AG09309 (cell line): ENCODE measurements at places on chromosomes 11 and 22.

DNA sequence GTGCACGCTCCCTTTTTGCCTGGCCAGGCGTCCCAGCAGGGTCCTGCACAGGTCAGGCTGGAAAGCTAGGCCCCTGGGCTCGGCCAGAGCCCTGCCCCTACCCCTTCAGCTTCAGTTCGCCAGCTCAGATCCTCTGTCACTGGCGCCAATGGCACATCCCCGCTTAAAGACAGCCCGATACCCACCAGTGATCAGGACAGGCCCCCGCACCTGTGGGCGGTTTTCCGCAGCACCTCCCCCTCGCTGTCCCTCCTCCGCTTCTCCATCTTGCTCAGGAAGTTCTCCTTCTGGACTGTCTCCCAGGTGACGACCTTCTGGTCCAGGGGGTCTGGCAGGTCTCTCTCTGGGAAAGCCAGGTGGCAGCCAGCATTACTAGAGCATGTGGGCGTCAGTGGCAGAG, 5.9 kb downstream of the TSSC4 start:
- DNase-seq = no peak

- DNase-seq = no peak
Measured at GRCh38 chr22:42925598-42925997, 68.5 kb upstream of the ARFGAP3 start.

- no peak for DNase-seq
Measured at GRCh38 chr11:63613517-63614135, 607 bp downstream of the PLAAT3 start.

GRCh38 chr11:97234016-97234415, 844.2 kb downstream of the JRKL start:
- no peak for DNase-seq

GRCh38 chr11:18600915-18601569, 1.5 kb downstream of the MISFA start:
- no peak for DNase-seq

DNA sequence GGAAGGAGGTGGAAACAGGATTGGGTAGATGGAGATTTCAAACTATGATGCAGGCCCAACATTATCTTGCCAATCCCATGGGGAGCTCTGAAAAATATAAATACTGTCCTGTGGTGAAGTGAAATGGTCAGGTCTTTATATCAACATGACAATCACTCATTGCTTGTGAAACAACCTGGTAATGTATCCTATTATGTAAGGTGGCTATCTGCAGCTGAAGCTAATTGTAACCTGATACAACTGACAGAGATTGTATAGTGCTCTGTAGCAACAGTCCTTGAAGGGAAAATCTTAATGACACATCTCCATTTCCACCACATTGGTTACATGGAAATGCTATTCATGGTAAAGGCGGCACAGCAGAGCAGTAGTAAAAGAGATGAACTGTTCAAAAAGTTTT, 20.7 kb upstream of the CHORDC1 start:
- DNase-seq = no peak

DNA sequence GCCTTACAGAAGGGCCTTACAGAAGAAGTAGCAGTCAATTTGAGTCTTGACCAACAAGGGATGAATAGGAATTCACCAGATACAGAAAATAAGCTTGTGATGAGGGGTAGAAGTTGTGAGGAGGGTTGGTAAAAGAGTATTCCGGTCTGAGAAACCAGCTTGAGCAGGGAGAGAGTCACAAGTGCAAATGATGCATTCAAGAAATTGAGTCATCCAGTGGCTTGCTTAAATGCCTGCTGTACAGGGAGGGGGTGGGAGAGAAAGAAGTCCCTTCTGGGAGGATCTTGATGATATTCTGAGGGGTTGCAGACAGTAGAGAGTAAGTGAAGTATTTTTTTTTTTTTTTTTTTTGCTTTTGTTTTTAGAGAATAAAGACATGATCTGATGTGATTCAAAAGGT, 9.2 kb downstream of the CCKBR start:
- DNase-seq = no peak

GRCh38 chr11:64619196-64619595, 28.2 kb downstream of the SLC22A12 start:
- DNase-seq = no peak

DNA sequence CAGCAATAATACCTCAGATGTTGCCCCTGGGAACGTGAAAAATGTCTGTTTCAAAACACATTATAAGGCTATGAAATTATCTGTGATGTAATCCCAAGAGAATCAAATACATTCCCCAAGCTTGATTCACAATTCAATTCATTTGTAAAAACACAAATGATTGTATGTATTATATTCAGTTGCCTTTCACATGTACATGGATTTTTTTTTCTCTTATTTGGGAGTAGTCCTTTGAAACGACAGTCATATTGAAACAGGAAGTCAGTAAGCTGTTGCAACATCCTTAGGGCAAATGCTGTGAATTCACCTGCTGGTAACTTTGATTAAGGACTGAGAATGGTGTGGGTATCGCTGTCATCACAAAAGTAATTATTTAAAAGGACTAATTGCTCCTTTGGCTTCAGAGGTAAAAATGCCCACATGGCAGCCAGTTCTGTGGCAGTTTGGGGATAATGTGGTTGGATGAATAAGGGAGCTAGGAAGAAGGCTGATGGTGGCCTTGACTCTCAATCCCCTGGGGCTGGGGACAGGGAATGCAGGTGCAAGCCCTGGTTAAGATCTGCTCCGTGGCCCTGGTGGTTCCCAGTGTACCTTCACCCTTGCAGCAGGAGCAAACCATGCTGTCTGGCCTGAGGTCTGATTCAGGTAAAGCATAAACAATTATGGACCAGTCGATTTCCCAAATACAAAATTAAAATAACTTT, 13.2 kb downstream of the EHF start:
- DNase-seq = peak; percentile 13

DNA sequence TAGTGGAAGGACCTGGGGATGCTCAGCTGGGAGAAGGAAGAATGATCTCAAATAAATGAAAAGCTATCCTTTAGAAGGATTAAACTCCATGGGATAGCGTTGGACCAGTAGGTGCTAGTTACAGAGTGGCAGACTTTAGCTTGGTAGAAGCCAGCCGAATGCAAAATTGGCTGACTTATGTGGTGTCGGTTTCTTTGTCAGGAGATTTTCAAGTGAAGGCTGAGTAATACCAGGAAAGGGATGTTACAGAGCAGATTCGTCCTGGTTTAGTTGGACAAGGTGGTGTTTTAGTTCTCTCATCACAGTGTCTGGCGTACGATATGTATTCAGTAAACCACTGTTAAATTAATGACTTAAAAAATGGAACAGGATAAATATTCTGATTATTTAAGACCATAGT, 26.0 kb downstream of the FDX1 start:
- DNase-seq = no peak

- DNase-seq = no peak
Measured at GRCh38 chr11:110182886-110183285, 89.7 kb downstream of the ZC3H12C start.

GRCh38 chr22:17110791-17111550, 10.2 kb downstream of the TMEM121B start:
- DNase-seq = no peak

- DNase-seq = no peak
Measured at GRCh38 chr11:113603277-113604059, 102.6 kb downstream of the TMPRSS5 start.

DNA sequence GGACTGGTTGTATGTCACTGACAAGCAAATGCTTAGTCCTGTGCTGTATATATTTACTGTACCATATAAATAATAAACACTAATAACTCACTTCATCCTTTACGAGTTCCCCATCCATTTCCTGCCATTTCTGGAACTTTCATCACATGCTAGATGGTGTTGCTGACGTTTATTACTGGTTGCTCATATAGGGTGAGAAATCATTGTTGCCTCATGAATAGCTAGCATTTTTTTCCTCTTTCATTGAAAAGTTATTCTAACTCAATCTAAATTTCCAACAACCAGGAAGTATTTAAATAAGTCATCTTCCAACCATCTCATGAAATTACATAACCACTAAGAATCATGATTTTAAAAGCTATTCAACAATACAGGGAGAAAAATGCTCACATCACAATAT, 88.6 kb upstream of the RCN1 start:
- peak; percentile 5 for DNase-seq

GRCh38 chr11:107969219-107969618, 39.5 kb upstream of the CUL5 start:
- DNase-seq = no peak

- DNase-seq = no peak
Measured at GRCh38 chr22:17815703-17816254, 41.5 kb upstream of the BID start.

DNA sequence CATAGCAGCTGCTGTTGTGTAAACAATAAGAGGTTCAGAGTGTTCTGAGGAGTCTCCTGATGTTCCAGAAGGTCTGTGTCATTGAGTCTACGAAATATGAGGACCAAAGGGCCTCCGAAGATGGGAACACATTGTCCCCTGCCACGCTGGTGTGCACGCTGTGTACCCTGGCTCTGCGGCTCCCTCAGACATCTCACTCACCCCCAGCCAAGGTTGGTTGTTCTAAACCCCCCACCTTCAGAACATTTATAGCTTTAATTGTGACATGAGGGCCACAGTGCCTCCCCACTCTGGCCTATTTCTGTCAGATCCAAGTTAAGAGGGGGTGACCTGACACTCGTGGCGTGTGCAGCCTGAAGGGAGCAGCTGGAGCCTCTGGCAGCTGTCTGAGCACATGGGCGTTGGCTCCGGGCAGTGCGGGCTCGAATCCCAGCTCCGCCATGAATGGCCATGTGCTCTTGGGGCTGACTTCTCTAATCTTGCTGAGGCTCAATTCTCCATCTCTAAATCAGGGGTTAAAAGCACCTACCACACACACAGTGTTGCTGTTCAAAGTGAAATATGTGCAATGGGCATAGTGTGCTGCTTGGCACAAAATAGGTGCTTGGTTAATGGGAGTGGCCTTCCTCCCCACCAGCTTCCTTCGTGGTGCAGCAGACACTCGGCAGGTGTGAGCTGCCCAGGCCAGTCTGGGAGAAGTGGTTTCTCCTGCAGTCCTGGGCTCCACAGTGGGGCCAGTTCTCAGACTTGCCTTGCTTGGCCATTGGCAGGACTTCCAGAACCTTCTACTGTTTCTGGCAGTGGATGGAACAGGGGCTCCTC, 39.7 kb upstream of the MICAL2 start:
- no peak for DNase-seq

GRCh38 chr11:124945826-124946225, 8.2 kb upstream of the CCDC15 start:
- DNase-seq = no peak

DNA sequence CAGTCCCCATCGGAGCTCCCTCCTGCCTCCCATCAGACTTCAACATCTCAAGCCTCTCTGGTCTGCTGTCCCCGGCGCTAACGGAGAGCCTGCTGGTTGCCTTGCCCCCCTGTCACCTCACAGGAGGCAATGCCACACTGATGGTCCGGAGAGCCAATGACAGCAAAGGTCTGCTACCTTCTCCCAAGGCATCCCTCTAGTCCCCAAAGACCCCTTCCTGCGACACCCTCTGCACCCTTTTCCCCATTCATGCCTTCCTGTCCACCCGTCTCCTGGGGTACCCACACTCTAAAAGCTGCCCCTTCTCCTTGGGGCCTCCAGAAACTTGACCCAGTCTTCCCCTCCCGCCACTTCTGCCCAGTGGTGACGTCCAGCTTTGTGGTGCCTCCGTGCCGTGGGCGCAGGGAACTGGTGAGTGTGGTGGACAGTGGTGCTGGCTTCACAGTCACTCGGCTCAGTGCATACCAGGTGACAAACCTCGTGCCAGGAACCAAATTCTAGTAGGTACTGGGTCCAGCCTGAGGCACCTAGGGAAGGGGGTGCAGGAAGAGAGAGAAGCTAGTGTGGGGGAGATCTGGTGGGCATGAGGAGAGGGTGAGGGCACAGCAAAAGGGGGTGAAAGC, 860 bp downstream of the UPK2 start:
- DNase-seq = no peak

- no peak for DNase-seq
Measured at GRCh38 chr22:41883400-41883799, 31.5 kb downstream of the SHISA8 start.
